ENCODE measurements at places on chromosomes 6 and 20. TPM values are rescaled to one million over a fixed set of nuclear protein-coding genes. Genes with fewer than 3 reads are reported as not detected.

Gene TMEM74B
- polyA plus RNA-seq = 0.55 TPM

Gene ADTRP
- not detected for polyA plus RNA-seq

DNA sequence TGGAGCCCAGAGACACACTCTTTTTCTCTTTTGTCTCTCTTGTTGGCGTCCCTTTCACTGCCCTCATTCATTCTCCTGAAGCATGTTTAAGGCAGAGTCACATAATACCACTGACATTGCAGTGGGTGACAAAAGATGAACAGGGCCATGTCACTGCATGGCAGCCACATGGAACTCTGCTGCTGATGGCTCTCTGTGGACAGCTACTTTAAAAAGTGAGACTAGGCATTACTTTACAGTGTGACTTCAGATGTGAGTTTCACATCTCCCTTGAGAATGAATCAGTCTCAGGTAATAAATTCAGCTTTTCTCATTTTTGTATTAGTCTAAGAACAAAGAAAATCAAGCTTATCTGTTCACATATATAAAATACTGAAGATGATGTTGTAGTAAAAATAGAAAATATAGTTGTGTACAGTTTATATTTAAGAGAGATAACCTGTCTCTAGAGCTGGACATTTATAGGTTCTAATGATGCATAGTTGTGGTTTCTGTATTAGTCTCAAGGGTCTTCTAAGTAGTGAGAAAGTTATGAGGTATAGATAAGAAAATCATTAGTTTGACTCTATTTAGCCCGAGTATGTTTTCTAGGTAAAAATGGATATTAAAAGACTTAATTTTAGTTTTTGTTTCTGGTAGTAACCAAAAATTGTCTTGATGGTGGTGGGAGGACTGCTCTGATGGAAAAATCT is 6.1 kb downstream of the MRS2 start:
- no peak for DNase-seq

Gene SMLR1
- not detected for polyA plus RNA-seq

Gene TRERF1
- 1.2 TPM for polyA plus RNA-seq

GRCh38 chr6:39353698-39354315 is 31.3 kb upstream of the KCNK16 start:
- no peak for DNase-seq

Gene ZNF165
- polyA plus RNA-seq = 0.46 TPM

Gene PRR18
- polyA plus RNA-seq = 0.08 TPM

DNA sequence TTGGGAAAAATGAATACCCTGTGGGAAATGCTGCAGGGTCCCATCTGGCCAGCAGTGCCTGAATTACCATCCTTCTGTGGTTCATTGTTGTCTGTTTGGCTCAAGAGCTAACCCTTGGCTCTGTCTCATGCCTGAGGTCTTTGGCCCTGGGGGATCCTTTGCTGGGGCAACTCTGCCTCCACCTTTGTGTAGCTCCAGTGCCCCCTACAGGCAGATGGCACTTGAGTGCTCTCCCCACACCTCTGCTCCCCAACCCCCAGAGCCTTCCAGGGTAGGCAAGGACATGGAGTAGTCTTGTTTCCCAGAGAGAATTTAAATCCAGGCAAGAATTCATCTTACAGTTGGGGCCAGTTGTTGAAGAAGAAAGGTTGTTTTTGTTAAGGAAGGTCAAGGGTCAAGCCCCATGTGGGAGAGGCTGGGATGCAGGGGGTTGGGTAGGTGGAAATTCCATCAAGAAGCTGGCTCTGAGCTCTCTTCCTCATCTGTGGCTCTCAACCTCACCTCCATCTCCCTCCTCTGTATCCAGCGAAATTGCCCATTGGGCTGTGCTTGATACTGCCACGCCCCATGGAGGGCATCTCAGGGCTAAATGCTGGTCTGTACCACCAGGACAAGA is 44.2 kb downstream of the ZNF831 start:
- DNase-seq = peak; percentile 49

DNA sequence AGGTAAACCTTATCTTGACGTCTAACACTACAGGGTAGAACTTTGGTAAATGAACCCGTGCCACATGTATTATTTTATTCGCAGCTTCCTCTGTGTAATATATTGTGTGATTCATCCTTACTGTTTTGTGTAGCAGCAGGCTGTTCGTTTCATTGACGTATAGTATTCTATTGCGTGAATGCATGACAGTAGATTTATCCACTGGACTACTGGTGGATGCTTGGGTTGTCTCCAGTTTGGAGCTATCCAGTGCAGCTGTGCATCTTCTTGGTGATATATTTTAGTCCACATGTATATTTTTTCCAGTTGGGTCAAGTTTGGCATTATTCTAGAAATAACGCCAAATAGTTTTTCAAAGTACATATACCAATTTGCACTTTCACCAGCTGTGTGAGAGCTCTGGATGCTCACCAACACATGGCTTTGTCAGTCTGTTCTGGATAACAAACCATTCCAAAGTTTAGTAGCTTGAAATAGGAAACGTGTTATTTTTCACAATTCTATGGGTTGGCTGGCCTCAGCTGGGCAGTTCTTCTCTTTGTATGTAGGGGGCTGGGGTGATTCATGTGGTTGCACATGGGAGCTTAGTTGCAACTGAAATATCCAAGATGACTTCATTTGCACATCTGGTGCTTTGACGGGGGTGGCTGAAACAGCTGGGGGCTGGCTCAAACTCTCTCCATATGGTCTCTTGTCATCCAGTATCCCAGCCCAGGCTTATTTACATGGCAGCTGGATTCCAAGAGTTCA is 9.3 kb downstream of the ECT2L start:
- DNase-seq = peak; percentile 45

- no peak for DNase-seq
These were observed 59.7 kb downstream of the GPX5 start for GRCh38 chr6:28585335-28585734.

DNA sequence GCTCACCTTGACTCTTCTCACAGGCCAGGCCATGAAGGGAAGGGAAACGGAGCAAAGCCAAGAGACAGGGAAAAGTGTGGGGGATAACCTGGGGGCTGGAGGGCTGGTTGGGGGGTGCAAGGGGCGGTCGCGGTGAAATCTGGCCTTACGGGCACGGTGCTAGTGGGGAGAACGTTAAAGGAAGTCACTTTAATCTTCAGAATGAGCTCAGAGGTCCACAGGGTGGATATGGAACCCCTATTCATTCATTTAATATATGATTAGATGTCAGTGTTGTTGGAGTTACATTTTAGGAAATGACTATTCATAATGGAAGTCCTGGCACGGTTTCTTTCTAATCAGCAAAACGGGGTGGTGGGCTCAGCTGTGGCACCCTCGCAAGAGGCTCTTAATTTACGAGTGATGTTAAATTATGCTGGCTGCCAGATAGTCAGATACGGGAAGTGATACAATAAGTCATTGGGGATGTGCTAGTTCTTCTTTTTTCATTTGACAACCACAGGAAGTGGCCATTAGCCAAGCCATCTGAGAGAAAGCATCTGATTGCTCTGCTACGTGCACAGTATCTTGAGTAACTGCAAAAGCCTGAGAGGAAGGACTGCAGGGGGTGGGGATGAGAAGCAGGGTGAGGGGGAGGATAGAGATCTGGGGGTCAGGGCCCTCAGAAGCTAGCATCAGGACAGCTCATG is 253.0 kb downstream of the QKI start:
- peak; percentile 45 for DNase-seq

- no peak for DNase-seq
These were observed 214.9 kb downstream of the ZFAND3 start for GRCh38 chr6:38034274-38034914.

- DNase-seq = peak; percentile 98
These were observed at the start of gene SNX3 for GRCh38 chr6:108260809-108261569. TSS of gene SNX3 (minus strand) at chr6:108261040. CDS start at chr6:108260921, 119 bp downstream.

DNA sequence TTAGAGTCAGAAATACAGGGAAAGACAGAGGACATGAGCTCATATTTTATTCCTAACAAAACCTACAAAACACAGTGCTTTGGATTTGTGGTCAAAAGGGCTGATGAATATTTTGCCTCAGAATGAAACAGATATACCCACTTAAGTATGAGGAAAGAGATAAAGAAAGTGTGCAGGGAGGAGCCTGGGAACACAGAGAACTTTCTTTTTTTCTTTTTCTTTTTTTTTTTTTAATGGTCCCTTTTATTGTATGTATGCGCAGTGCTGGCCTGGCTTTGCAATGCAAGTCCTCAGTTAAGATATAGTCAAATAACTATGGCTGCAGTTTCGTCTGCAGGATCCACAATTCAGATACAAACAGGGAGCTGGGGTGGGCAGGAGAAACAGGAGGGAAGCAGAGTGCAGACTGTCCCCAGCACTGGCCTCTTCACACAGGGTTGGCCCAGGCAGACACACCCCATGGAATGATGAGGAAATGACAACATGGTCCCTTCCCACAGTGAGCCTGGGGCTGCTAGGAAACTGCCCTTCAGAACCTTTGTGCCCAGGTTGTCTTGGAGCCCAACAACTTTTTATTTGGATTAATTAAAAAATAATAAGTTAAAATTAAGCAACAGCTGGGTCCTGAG is 629.8 kb upstream of the AGPAT4 start:
- DNase-seq = no peak

DNA sequence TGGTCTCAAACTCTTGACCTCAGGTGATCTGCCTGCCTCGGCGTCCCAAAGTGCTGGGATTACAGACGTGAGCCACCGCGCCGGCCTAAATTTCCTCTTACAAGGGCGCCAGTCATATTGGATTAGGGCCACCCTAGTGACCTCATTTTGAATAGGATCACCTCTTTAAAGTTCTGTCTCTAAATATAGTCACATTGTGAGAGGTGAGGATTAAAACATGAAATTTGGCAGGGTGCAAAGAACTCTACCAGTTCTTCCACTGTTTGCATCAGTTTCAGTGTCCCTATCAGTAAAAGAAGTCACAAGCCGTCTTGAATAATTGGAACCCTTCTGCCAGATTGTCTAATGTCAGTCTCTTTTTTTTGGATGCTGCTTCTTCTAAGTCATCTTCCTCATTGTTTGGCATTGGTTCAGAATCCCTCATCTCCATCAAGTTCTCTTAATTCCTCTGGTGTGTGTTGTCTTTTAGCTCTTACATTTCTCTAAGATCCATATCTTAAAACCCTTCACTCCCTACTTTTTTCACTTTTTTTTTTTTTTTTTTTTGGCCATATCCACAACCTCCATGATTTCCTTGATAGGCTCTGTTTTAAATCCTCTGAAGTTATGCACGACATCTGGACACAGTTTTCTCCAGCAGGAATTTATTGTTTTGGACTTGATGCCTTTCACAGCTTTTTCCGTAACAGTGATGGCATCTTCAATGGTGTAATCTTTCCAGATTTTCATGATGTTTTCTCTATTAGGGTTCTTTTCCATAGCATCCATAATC is 56.8 kb downstream of the NCOA3 start:
- DNase-seq = no peak

Gene SCUBE3
- polyA plus RNA-seq = 0.61 TPM

Gene ZNF334
- 0.78 TPM for polyA plus RNA-seq

DNA sequence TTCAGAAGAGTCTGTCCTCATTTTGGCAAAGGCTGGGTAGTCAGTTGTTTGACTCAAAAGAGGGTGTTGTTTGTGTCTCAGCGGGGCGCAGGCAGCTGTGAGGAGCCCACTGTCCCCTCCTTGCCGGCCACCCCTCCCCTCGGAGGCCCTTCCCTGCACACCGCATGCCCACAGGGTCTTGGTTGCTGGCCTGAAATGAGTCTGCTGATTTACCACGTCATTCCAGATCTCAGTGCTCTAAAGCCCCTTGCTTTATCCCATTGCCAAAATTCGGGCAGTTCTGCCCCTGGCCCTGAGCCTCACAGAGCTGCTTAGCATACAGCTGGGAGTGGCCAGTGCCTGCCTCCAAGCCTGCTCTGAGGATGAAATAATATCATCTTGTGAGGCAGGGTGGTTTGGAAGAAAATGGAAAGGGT is 220.7 kb downstream of the UST start:
- no peak for DNase-seq

Gene SLC22A2
- not detected for polyA plus RNA-seq

DNA sequence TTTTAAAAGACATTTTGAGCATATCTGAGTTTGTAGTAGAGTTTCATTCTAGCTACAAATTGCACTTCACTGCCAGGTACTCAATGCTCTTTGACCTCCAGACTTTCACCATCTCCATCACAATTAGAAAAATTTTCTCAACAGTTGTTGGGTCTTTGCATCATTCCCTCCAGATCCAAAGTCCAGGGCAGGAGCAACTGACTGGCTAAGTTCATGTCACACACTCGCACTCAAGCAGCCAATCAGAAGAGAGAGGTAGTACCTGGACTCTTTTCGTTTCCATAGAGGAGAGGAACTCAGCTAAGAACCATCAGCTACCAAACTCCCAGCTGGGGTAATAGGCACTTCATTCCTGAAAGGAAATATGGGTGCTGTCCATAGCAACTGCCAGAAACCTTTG is 9.0 kb downstream of the SPINT3 start:
- DNase-seq = no peak

DNA sequence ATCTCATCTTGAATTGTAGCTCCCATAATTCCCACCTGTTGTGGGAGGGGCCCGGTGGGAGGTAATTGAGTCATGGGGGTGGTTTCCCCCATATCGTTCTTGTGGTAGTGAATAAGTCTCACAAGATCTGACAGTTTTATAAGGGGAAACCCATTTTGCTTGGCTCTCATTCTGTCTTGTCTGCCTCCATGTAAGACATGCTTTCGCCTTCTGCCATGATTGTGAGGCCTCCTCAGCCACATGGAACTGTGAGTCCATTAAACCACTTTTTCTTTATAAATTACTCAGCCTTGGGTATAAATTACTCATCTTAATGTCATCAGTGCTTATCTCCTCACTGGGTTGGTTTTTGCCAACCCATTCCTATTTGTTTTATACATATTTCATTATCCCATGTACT is 142.0 kb upstream of the GMDS start:
- DNase-seq = no peak

Gene SUN5
- not detected for polyA plus RNA-seq

DNA sequence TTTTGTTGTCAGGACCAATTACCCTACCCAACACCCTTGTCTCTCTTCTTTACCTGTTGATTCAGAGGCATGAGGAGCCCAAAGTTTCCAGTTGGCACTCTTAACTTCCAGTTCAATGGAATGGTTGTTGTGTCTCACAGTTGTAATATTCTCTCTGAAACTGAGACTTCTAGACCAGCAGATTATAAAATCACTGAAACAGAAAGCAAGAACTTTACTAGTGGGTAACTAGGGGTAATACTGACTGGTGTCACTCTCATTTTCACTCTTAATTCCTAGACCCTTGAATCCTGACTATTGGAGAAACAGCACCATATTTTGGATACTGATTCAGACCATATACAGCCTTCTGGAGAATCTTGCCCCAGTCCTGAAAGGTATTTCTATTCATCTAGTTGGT is 140.2 kb upstream of the MMS22L start:
- DNase-seq = no peak

Data from heart left ventricle (tissue), 16 donors.